ENCODE measurements at places on chromosomes 13 and 19.

GRCh38 chr13:29523199-29523961 lies 72.1 kb downstream of the SLC7A1 start:
- H3K4me3 ChIP-seq, result no peak overlapping the region
- H3K36me3 ChIP-seq, result peaks cover 39% of the 10 kb centered on the region
- H3K27ac ChIP-seq, result no peak overlapping the region
- H3K4me1 ChIP-seq, result no peaks in the 10 kb centered on the region
- no peaks in the 10 kb centered on the region for H3K27me3 ChIP-seq
- DNase-seq, result no peak

GRCh38 chr13:41961466-41961760 lies 504 bp upstream of the VWA8 start:
- peak overlapping the region; percentile 93 for H3K4me3 ChIP-seq
- peak overlapping the region; percentile 87 for H3K27ac ChIP-seq

DNA sequence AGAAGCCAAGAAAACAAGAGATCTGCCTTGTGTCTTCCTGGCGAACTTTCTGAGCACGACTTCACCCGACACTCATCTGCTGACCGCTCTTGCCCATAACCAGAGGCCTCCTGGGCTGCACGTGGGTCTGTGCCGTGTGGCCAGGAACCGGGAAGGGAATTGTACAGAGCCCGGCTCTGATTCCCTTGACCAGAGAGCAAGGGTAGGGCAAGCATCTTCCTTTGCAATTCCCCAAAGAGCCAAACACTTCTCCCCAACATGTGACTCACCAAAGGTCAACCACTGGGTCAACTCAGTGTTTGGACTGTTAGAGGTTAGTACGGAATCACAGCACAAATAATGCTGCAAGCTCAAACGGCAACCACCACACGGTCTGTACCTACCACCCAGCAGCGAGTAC lies 48.9 kb downstream of the KLF2 start:
- no peaks in the 10 kb centered on the region for H3K27me3 ChIP-seq
- peaks cover 56% of the 10 kb centered on the region for H3K36me3 ChIP-seq
- no peak overlapping the region for H3K27ac ChIP-seq
- H3K4me3 ChIP-seq, result peak overlapping the region; percentile 58
- no peaks in the 10 kb centered on the region for H3K4me1 ChIP-seq

DNA sequence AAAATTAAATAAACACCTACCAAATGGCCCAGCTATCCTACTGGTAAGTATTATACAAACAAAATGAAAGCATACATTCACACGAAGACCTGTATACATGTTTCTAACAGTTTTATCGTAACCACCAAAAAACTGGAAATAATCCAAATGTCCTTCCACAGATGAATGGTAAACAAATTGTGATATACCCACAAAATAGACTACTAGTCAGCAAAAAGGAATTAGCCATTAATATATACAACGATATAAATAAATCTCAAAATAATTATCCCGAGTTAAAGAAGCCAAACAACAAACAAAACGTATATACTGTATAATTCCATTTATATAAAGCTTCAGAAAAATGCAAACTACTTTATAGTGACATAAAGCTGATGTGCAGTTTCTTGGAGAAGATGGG lies 106.3 kb upstream of the SERTM1 start:
- H3K4me3 ChIP-seq, result no peak overlapping the region
- no peak for DNase-seq
- no peaks in the 10 kb centered on the region for H3K36me3 ChIP-seq
- no peaks in the 10 kb centered on the region for H3K4me1 ChIP-seq
- no peaks in the 10 kb centered on the region for H3K27me3 ChIP-seq
- H3K27ac ChIP-seq, result no peak overlapping the region

- no peak overlapping the region for H3K4me3 ChIP-seq
- H3K36me3 ChIP-seq, result peaks cover 26% of the 10 kb centered on the region
- no peak overlapping the region for H3K27ac ChIP-seq
- H3K27me3 ChIP-seq, result no peaks in the 10 kb centered on the region
- no peak for DNase-seq
- H3K4me1 ChIP-seq, result peaks cover 17% of the 10 kb centered on the region
Observed at GRCh38 chr13:39684531-39685137, 29.2 kb downstream of the COG6 start.

GRCh38 chr19:32177686-32178085 lies 167.7 kb upstream of the ZNF507 start:
- H3K4me1 ChIP-seq, result no peaks in the 10 kb centered on the region
- no peaks in the 10 kb centered on the region for H3K36me3 ChIP-seq
- no peaks in the 10 kb centered on the region for H3K27me3 ChIP-seq
- no peak for DNase-seq

DNA sequence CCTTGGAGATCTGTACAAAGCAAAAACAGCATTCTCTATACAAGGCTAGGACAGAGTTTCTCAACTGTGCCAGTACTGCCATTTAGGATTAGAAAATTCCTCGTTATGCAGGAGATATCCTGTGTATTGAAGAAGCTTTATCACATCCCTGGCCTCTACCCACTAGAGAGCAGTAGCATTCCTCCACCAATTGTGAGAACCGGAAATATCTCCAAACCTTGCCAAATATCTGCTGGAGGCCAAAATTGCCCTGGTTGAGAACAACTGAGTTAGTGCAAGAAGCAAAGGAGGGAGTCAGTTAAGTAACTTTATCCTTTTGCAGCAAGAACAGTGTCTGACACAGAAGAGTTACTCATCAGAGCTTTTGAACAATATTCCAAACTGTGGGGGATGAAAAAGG lies 16.2 kb upstream of the FREM2 start:
- H3K27me3 ChIP-seq, result no peaks in the 10 kb centered on the region
- H3K4me1 ChIP-seq, result no peaks in the 10 kb centered on the region
- H3K36me3 ChIP-seq, result no peaks in the 10 kb centered on the region
- no peak for DNase-seq
- no peak overlapping the region for H3K27ac ChIP-seq
- H3K4me3 ChIP-seq, result no peak overlapping the region

DNA sequence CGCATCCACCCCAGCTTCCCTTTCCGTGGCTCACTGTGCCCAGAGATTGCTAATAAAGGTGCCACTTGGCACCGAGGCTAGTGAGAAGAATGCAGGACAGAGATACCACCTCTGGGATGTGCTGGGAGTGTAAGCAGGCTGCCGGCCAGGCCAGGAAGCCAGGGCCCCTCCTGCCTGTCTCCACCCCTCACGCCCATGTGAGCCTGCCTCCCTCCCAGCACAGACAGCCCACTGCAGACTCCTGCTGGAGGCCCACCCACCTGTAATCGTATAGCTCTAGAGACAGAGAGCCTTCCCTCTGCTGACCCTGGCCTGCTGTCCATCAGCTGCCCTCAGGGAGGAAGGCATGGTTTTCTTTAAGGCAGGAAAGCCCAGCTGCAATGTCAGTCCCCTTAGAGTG lies 13.9 kb downstream of the VSTM2B start:
- peaks cover 15% of the 10 kb centered on the region for H3K27me3 ChIP-seq
- H3K4me3 ChIP-seq, result no peak overlapping the region
- no peaks in the 10 kb centered on the region for H3K4me1 ChIP-seq
- no peak overlapping the region for H3K27ac ChIP-seq

Data from activated naive CD4-positive, alpha-beta T cell treated with anti-CD3 and anti-CD28 coated beads, Interleukin-2, amount 10 ng/mL, durations not matched to agents 7 days and 5 days (primary cell).